CD4-positive, CD25-positive, alpha-beta regulatory T cell (primary cell): ENCODE measurements at places on chromosomes 13 and 19. TPM values are rescaled to one million over a fixed set of nuclear protein-coding genes. Genes with fewer than 3 reads are reported as not detected.

PCDH17 gene
- not detected for total RNA-seq

PPP2R1A gene
- total RNA-seq: 180 TPM

CD70 gene
- total RNA-seq: 24.3 TPM

PLIN5 gene
- not detected for total RNA-seq

CRX gene
- total RNA-seq: not detected

WDR88 gene
- total RNA-seq: not detected

DNA sequence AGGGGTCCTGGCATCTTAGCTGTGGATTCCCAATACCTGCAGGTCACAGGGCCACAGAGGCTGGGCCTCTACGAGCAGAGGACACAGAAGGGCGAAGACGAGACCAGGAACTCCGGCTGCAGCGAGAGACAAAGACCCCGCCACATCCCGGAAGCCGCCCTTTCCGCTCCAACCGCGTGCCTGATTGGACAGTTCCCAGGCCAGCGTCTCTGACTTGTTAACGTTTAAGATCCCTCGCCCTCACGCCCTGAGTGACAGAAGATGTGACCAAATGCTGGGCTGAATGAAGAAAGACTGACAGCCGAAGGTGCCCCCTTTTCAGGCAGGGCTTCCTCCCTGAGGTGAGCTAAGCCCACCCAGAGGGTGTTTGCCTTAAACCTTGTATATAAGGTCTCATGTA is at the start of gene ZNF98:
Gene ZNF98, minus strand, starts transcription at position 136 of the 400 bp plus-strand sequence. Its CDS starts 122 bp downstream, at position 14.
- H3K27me3 ChIP-seq: no peaks in the 10 kb centered on the region
- no peaks in the 10 kb centered on the region for H3K36me3 ChIP-seq
- no peaks in the 10 kb centered on the region for H3K4me1 ChIP-seq
- no peak for DNase-seq
- H3K27ac ChIP-seq: no peak within 1 kb of the TSS
- no peak within 1 kb of the TSS for H3K4me3 ChIP-seq

- DNase-seq: no peak
- no peaks in the 10 kb centered on the region for H3K36me3 ChIP-seq
- H3K27me3 ChIP-seq: no peaks in the 10 kb centered on the region
- no peaks in the 10 kb centered on the region for H3K4me1 ChIP-seq
- no peak overlapping the region for H3K27ac ChIP-seq
- no peak overlapping the region for H3K4me3 ChIP-seq
Measured at GRCh38 chr13:69641773-69642172, 465.9 kb upstream of the ATXN8OS start.

GRCh38 chr19:36215276-36216123 is 594 bp downstream of the ZNF146 start:
- H3K27me3 ChIP-seq: no peaks in the 10 kb centered on the region
- peak overlapping the region; percentile 97 for H3K4me3 ChIP-seq
- peak overlapping the region; percentile 96 for H3K27ac ChIP-seq

DNA sequence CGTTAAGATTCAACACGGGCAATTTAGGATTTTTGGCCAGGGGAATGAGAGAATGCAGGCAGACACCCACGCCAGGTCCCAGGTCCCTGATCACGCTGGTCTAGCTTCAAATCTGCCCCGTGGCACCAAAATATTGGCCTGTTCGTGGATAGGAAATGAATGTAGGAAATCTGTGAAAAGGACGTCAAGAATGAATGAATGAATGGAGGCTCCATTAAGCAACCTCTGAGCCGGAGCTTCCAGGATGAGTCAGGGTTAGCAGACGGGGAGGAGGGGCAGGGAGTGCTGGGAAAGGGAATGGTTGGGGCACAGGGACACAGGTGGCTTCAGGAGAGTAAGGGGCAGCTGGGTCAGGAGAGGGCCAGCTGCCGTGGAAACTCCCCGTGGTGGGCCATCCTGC is 4.2 kb downstream of the SULT2B1 start:
- no peaks in the 10 kb centered on the region for H3K4me1 ChIP-seq
- H3K27ac ChIP-seq: no peak overlapping the region
- H3K36me3 ChIP-seq: no peaks in the 10 kb centered on the region
- H3K4me3 ChIP-seq: no peak overlapping the region
- DNase-seq: no peak

GRCh38 chr13:64538711-64539110 is 2691.4 kb downstream of the PCDH9 start:
- DNase-seq: no peak
- H3K27ac ChIP-seq: no peak overlapping the region
- H3K4me1 ChIP-seq: no peaks in the 10 kb centered on the region
- H3K36me3 ChIP-seq: no peaks in the 10 kb centered on the region
- no peak overlapping the region for H3K4me3 ChIP-seq
- H3K27me3 ChIP-seq: no peaks in the 10 kb centered on the region

GRCh38 chr13:107743100-107743499 is 472.2 kb downstream of the LIG4 start:
- DNase-seq: no peak
- no peaks in the 10 kb centered on the region for H3K4me1 ChIP-seq
- H3K4me3 ChIP-seq: no peak overlapping the region
- no peaks in the 10 kb centered on the region for H3K27me3 ChIP-seq

DNA sequence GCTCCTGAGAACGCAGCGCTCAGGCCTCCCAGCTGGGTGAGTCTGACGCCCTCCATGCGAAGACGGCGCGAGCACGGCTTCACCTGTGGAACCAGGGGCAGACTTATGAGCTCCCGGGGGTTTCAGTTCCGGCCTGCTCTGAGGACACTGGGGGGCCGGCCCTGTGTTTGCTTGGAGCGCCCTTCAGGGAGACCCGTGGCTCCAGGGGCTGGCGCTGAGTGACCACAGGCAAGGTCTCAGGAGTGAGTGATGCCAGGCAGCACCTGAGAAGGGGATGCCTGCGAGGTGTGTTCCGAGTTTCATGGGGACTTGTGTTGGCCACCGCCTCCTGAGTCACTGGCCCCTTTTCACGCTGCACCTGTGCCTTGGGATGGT is 4.5 kb downstream of the MCF2L start:
- H3K36me3 ChIP-seq: no peaks in the 10 kb centered on the region
- peaks cover 18% of the 10 kb centered on the region for H3K4me1 ChIP-seq
- peaks cover 3% of the 10 kb centered on the region for H3K27me3 ChIP-seq
- no peak for DNase-seq
- no peak overlapping the region for H3K27ac ChIP-seq

DNA sequence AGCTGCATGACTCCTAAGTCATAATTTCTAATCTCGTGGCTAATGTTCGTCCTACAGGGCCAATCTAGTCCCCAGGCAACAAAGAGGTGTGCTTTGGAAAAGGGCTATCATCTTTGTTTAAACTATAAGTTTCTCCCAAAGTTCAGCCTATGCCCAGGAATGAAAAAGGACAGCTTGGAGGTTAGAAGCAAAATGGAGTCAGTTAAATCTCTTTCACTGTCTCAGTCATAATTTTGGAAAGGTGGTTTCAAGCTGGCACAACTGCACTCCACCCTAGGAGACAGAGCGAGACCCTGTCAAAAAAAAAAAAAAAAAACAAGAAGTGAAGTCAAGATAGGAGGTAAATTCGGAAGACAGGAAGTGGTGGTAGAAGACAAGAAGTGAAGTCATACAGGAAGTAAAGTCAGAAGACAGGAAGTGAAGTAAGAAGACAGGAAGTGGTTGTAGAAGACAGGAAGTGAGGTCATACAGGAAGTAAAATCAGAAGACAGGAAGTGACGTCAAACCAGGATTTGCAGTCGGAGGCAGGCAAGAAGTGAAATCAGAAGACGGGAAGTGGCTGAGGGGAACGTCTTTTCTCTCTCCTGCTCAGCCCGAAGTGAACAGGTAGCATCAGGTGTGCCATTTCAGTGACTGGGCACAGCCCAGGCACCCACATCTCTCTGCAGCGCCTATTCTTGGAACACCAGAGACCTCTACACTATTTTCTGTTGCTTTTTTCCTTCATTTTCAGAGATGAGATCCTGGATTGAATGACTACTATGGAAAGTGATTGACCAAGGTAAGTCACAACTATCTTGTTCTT is 32.2 kb downstream of the GP6 start:
- H3K27me3 ChIP-seq: no peaks in the 10 kb centered on the region
- no peaks in the 10 kb centered on the region for H3K36me3 ChIP-seq
- H3K27ac ChIP-seq: peak overlapping the region; percentile 86
- DNase-seq: peak; percentile 82

GRCh38 chr13:102089722-102090121 is 312.1 kb downstream of the FGF14 start:
- no peak overlapping the region for H3K4me3 ChIP-seq
- no peak for DNase-seq
- no peaks in the 10 kb centered on the region for H3K4me1 ChIP-seq
- no peak overlapping the region for H3K27ac ChIP-seq
- no peaks in the 10 kb centered on the region for H3K27me3 ChIP-seq

GRCh38 chr13:112624040-112624439 is 36.1 kb upstream of the TUBGCP3 start:
- no peak overlapping the region for H3K27ac ChIP-seq
- H3K4me3 ChIP-seq: no peak overlapping the region
- H3K36me3 ChIP-seq: no peaks in the 10 kb centered on the region
- DNase-seq: no peak
- H3K4me1 ChIP-seq: no peaks in the 10 kb centered on the region

DNA sequence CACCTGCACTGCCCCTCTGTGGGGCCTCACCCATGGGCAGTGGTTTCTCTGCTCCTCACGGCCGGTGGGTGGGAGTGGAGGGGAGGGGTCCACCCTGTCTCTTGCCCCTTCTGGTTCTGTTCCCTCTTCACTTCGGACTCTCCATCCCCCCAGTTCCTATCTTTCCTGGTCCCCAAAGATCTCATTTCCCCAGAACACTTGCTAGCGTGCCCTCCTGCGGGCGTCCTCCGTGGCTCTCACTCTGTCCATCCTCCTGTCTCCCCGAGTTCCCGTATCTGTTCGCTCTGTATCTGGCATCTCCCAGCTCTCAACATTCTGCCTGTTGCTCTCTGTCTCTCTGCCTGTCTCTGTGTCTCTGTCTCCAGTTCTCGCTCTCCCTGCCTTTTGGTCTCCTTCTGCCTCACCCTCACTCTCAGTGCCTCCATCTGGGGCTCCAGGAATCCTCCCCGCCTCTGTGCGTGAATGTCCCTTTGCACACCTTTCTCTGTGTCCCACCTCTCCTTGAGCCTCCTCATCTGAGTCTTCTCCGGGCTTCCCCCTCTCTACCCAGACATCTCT is 363 bp downstream of the SPIB start:
- no peak overlapping the region for H3K4me3 ChIP-seq
- peaks cover 2% of the 10 kb centered on the region for H3K27me3 ChIP-seq
- H3K27ac ChIP-seq: no peak overlapping the region
- H3K36me3 ChIP-seq: no peaks in the 10 kb centered on the region
- no peak for DNase-seq

DNA sequence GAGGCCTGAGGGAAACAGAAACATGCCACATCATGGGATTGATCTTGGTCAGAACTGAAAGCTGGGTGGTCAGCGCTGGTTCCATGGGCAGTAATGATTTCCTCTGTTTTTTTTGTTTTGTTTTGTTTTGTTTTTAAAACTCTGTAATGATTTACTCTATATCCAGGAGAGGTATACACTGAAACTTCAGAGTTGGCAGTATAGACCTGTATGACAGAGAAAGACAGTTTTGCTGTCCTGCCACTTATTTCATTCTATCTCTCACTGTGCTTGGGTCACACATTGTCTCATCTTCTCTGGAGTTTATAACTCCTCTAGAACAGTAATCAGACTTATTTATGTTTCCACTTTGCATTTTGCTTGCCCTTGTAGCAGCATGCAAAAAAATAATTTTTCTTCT is 105.1 kb upstream of the SLITRK1 start:
- no peak for DNase-seq
- no peaks in the 10 kb centered on the region for H3K36me3 ChIP-seq
- H3K4me1 ChIP-seq: no peaks in the 10 kb centered on the region
- H3K4me3 ChIP-seq: no peak overlapping the region

DNA sequence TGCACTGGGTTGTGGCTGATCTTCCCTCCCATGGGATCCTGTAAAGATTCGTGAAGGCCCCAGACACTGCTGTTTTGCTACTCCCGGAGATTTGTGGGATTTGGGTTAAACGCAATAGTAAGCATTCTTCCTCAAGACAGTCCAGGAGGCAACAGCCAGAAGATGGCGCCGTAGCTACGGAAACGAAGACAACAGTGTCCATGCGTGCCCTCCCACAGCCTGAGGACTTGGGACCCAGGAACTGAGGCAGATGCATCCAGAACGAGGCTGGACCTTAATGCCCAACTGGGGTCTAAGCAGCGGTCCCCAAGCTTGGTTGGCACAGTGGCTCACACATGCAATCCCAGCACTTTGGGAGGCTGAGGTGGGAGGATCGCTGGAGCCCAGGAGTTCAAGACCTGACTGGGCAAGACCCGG is 57.6 kb upstream of the ZNF507 start:
- DNase-seq: peak; percentile 21
- no peak overlapping the region for H3K4me3 ChIP-seq
- H3K27me3 ChIP-seq: no peaks in the 10 kb centered on the region
- H3K27ac ChIP-seq: no peak overlapping the region

DNA sequence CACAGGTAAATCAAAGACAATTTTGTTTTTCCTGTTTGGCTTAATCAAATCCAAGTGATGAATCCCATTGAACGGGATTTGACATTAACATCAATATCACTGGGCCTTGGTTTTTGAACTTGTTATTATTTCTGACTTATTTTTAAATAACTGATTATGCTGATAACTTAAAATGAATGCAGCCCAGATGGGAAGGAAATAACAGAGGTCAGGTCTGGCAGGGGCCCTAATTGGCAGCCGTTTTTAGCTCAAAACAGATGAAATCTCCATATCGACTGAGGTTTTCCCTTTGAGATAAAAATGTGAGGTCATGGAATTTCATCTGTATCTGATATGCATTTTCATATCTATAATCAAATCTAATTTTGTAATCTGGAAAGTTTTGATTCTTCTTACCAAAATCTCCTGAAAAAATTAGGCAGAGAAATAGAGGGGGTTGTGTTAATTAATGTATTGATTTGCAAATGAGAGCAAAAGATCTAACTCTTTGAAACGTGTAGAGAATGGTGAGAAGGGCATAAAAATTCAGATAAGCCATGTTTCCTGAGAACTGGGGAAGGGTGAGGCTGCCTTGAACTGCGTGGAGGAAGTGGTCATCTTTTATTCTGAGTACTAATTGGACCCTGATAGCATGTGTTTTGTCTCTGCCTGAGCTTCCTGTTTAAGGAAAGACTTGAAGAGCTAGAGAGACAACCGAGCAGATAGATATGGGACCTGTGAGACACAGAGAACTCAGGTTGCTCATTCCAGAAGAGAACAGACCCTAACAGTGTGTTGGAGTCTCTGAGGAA is 98.2 kb upstream of the C1QTNF9B start:
- H3K27ac ChIP-seq: no peak overlapping the region
- DNase-seq: no peak
- H3K27me3 ChIP-seq: peaks cover 10% of the 10 kb centered on the region
- H3K4me1 ChIP-seq: no peaks in the 10 kb centered on the region
- H3K36me3 ChIP-seq: no peaks in the 10 kb centered on the region

GRCh38 chr19:35013820-35014754 is 14.0 kb downstream of the GRAMD1A start:
- H3K27ac ChIP-seq: peak overlapping the region; percentile 81
- H3K36me3 ChIP-seq: peaks cover 56% of the 10 kb centered on the region
- H3K4me1 ChIP-seq: peaks cover 50% of the 10 kb centered on the region
- no peaks in the 10 kb centered on the region for H3K27me3 ChIP-seq
